Astrocyte of the spinal cord (primary cell): ENCODE measurements at places on chromosomes 6 and 20.

GRCh38 chr20:18284805-18285533 lies 3.4 kb upstream of the ZNF133 start:
- DNase-seq: peak; percentile 51

- no peak for DNase-seq
Measured at GRCh38 chr6:166269301-166270039, 38.7 kb downstream of the PRR18 start.

DNA sequence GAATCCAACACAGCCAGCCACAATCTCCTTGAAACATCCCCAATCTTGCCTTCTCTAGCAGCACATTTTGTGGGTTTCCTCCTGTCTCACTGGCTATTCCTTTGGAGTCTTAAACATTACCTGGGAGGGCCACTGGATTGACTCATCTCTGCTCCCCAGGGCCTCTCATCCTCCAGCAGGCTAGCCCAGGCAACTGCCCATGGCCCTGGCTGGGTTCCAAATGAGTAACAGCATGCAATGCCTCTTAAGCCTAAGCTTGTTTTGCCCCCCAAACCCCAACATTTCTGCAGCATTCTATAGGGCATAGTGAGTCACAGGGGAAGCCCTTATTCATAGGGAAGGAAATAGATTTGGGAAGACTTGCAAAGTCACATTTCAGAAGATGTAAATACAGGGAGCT lies 204.9 kb downstream of the FOXA2 start:
- peak; percentile 55 for DNase-seq

DNA sequence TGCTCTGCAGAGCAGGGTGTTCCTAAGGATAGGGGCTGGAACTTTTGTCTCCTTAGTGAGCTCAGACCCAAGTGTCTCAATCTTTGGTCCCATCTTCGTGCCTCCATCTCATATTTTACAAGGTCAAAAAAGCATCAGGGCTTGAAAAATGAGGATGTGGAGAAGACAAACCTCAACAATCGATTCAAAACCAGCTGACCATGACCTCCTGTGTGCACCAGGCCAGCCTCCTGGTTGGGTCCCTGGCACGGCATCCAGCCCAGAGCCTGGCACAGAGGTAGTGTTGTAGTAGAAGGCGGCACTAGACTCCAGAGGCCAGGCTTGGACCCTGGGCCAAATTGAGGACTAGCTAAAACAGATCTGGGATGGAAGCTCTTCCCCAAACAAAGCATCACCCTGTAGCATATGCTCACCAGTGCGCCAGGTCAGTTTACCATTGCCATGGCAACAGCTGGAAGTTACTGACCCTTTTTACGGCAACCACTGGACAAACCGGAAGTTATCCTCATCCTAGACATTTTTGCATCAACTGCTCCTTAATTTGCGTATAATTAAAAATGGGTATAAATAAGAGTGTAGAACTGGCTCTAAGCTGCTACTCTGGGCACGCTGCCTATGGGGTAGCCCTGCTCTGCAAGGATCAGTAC lies 69.3 kb upstream of the BLCAP start:
- no peak for DNase-seq

GRCh38 chr6:37019065-37019450 lies 13.6 kb downstream of the FGD2 start:
- no peak for DNase-seq

- DNase-seq: no peak
Measured at GRCh38 chr6:117795234-117795633, 111.8 kb upstream of the SLC35F1 start.

- DNase-seq: no peak
Measured at GRCh38 chr6:16157492-16157891, 28.6 kb downstream of the MYLIP start.

- no peak for DNase-seq
Measured at GRCh38 chr6:31142361-31142761, 3.5 kb upstream of the PSORS1C2 start.

DNA sequence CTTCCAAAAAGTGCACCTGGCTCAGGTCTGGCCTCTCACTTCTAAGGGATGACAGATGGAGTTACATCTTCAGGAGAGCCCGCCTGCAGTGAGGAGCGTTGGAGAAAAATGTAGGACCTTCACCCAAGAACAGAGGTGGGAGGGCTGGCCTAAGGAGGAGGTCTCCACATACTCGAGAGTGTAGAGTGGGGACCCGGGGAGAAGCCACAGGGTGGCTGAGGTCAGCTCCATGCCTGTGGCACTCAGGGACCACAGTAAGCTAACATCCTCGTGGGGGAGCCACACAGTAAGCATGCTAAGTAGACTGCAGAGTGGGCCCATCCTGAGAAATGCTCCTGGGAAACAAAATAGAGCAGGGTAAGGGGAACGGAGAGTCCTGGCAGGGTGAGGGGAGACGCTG lies 24.0 kb downstream of the AAR2 start:
- no peak for DNase-seq
